ENCODE measurements at places on chromosomes 12 and 14.

DNA sequence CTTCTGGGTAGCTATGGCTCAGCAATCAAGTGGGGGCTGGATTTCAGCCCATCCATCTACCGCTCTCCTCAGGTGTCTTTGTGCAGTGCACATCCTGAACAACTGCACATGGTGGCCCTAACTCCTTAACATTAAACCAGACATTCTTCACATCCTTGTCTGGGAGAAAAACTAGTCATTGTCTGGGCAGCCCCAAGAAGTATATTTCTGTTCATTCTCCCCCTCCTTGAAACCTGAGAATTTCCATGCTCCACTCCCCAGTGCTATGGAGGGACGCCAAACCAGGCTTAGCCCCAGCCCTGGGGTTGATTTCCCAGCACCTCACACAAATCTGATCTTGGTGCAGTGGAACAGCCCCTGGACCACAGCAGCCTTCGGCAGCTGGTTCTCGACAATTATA, 13.4 kb downstream of the MYL2 start:
- no peak for DNase-seq

GRCh38 chr12:89575374-89575773, 49.5 kb upstream of the POC1B start:
- no peak for DNase-seq

GRCh38 chr12:9944391-9944790, 12.2 kb upstream of the CLEC2A start:
- no peak for DNase-seq

- DNase-seq, result no peak
These were observed 29.6 kb upstream of the OR5AU1 start for GRCh38 chr14:21185491-21185890.

DNA sequence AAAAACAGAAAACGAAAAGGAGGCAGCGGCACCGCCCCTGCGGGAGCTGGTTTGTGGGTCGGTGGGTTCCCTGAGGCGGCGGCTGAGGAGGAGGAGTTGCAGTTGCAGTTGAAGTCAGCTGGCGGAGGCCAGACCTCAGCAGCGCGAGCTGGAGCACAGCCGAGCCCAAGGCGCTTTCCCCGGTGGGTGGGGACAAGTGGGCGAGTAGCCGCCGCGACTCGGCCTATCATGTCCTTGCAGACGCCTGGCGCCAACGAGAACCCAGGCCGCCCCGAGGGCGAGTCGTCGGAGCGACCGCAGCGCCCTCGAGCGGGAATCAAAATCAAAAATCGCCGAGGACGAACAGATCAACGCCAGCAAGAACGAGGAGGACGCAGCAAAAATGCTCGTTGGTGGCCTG, 12.7 kb upstream of the CLEC1A start:
- DNase-seq, result no peak

DNA sequence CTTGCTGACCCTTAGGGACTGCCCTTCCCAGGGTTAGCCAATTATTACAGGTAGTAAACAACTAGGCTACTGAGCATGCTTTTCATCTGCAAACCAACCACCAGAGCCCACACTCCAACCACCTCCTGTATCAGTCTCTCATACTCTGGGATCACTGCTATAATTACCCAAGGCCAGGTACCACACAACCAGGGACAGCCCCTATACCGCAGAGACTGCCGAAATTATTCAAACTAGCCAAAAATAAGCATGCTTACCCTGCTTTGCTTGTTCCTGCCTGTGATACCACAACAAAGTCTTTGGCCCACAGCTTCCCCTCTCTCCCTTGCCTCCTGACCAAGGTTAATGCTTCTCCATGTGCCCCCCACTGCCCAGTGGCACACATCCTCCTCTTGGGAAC, 197.6 kb upstream of the SRRM4 start:
- no peak for DNase-seq

DNA sequence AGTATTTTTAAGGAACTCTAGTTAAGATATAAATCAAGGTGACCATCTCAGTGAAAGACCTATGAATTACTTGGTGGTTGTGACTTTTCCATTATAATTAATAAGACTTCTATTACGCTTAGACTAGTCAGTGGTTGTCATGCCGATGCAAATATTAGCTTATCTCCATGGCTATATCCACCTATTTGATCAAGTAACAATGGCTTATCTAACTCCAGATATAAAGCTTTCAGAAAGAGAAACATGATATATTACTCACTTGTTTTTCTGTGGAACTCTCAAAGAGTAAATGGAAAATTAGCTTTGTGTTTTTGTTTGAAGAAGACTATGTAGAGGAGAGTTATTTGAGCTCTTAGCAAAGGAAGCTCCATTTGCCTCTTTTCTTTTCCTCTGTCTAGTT, 323.8 kb upstream of the DCN start:
- DNase-seq, result peak; percentile 29

DNA sequence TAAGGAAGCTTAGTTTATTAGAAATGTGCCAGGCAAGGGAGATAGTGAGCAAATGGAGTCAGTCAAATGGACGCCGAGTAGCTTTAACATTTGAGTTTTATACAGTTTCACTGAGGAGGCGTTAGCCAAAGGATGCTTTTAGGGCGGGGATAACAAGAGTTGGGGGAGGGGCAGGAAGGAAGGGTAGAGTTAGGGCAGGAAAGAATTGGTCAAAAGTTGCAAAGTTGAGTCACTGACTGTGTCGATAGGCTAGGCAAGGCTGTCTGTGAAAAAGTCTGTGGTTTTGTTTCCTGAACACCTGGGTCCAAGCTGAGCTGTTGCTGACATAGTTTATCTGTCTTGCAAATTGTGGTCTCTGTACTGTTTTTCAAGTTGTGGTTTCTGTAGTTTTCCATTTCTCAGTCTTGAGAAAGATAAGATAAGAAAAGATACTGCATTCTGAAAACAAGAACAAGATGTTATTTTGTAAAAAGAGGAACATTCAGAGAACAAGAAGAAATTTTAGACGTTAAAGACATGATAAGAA, 62.6 kb upstream of the RESF1 start:
- no peak for DNase-seq

GRCh38 chr14:32809255-32809654, 129.4 kb upstream of the NPAS3 start:
- DNase-seq, result peak; percentile 62

GRCh38 chr12:104802208-104802607, 155.9 kb downstream of the SLC41A2 start:
- no peak for DNase-seq

- no peak for DNase-seq
These were observed 1.4 kb downstream of the PCK2 start for GRCh38 chr14:24095271-24096068.

DNA sequence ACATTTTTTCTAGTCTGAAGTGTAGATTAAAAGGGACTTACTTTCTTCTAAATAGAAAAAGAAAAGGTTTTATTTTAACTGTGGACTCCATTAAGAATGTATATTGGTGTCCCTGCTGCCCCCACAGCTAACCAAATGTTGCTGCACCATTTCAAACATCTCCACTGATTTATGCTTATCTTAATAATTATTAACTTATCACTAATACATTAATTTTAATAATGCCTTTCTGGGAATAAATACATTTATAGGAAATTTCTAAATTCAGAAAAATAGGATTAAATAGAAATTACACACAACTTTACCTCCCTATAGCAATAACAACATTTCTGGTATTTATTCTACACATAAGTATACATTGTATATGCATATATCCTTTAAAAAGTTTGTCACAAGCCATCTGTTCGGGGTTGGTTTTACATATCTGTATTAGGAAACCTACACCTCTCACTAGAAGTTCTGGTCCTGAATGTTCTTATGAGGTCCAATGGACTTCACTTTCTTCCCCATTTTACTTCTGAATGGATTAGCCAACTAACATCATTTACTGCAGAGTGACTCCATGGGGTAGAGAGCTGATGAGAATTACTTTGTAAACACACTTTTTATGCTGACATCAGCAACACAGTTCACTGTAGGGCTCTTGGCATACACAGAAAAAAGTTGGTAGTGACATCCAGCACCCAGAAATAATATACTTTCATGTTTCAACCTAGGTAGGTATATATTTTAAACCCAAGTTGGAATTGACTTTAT, 9.4 kb upstream of the SELPLG start:
- no peak for DNase-seq

GRCh38 chr12:56001487-56002100, 4.5 kb downstream of the SUOX start:
- no peak for DNase-seq

DNA sequence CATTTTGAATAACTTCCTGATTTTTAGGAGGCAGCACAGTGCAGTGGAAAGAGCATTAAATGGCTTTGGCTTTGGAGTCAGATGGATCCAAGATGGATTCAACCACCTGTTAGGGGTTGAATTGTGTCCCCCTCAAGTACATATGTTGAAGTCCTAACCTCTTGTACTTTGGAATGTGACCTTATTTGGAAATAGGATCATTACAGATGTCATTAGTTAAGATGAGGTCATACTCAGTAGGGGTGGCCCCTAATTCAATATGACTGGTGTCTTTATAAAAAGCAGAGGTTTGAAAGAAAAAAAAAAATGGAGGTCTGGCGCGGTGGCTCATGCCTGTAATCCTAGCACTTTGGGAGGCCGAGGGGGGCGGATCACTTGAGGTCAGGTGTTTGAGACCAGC, 18.8 kb downstream of the ATP5MC2 start:
- no peak for DNase-seq

DNA sequence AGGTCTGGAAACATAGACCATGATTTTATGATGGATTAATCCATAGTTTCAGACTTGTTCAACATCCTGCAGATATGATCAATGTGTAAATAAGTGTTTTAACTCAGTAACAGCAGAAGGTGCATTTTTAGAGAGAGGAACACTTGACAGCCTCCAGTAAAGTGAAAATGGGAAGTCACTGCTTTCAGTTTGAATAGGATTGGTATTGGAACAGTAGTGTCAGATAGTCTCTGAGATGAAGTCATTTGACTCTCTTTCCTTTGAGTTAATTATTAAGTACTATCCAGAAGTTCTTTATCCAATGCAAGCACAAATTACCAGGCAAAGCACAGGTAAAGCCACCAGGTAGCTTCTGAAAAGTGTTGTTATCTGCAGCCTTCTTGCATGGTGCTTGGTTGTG, 14.5 kb upstream of the NAV3 start:
- no peak for DNase-seq

DNA sequence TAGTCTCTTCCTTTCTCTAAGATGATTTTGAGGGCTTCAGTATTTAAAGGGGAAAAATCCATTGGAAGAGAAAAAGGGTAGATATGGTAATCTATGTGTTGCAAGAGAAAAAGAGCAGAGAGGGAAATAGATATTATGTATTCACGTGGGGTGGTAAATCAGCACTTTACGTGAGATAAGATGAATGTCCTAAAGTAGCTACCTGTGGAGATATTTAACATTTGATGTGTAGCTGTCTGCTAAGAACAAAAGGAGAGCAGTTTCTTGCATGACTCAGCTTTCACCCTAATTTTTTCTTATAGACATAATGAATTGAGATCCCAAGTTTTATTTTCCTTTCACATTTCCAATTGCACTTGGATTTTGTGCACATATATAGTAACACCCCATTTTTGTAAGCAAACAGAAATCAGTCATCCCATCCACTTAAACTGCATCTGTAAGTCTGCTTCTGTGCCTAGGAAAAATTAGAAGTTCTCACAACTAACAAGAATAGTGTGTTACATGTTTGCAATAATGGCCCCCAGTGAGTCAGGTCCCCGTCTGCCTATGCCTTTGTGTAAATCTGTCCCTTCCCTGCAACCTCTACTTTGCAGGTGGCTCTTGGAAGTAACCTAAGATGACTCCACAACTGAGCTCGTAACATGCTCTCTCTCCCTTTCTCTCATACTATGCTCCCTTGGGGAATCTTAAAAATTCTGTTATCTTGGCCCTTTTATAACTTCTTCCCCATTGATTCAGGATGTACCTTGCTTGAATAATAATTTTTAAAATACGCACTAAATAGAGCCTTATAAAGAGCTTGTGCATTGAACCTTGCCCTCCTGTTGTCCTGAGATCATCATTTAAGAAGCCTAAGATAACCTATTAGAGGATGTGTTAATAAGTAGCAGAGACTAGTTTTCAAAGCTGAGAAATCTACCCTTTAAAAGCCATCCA, 3.7 kb downstream of the TMTC3 start:
- peak; percentile 47 for DNase-seq

DNA sequence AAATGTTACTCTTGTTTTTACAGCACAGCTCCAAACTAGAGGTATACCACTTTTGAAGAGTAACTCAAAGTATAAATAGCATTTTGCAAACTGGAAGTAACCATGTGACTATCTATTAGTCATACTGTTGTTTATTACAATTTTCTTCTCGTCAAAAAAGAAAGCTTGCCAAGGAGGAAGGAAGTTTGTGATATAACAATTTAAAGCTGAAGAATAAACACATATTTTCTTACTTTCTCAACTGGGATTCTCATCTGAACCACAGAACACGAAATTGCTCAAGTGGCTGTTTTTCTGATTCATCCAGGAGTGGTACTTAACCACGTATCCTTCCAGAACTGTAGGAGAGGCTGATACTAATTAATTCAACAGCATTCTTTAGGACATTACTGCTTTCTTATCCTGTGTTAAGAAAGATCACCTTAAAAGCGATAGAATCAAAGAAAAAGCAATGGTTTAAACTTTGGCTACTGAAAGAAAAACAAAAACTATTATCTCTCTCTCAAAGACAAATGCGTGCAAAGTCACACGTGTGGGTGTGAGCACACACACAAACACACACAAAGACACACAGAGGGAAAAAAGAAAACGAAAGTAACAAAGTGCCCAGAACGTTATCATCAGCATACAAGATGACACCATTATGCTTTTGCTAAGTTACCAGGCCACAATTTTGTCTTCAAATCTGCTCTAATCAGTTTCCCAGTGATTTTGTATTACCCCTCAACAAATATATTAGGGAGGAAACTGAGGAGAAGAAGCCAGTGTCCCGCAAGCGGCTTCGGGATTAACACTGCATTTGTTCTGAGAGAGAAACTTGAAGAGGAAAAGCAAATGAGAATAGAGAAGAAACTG, at the start of gene CLEC2B:
Gene CLEC2B, minus strand, starts transcription at position 48 of the 855 bp plus-strand sequence.
- no peak for DNase-seq

DNA sequence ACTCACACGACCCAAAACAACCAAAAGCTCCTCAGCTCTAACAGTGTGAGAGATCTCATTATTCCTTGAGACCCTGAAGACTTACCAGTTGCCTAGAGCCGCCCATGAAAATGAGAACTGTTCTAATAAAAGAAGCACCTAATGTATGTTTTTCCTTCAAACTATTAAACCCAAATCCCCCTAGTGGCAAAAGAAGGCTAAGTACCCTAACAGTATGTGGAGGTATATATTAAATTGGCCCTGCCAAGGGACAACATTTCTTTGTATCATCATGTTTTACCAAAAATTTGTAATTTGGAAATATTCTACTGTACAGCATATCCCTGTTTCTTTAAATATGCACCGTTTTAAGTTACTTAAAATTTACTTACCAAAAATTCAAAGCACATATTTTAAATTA, 38.0 kb upstream of the PPFIA2 start:
- DNase-seq, result peak; percentile 34

DNA sequence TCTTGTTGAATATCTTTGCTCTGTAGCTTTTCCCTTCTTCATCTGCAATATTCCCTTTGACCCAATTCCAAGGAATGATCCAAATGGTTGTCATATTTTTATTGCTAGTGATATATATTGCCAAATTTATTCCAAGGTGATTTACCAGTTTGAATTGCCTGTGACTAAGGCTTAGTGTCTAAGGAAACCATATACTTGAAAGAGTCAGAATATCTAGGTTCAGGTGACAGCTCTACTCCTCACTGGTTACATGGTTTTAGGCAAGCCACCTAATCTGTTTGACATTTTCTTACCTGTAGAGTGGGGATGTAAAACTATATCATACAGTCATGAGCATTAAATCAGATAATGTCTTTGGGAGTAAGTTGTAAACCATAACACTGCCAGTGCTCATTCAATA, 473.8 kb downstream of the NPAS3 start:
- no peak for DNase-seq

All from NCI-H2081 (cell line).